ENCODE measurements at places on chromosomes 1 and 21. TPM values are rescaled to one million over a fixed set of nuclear protein-coding genes. Genes with fewer than 3 reads are reported as not detected.
A peak's percentile ranks its signal among the peaks of the same experiment; 100 is the strongest.

GRCh38 chr1:185398599-185398998 is 81.6 kb upstream of the IVNS1ABP start:
- H3K27ac ChIP-seq, result no peak overlapping the region
- no peaks in the 10 kb centered on the region for H3K27me3 ChIP-seq
- DNase-seq, result no peak

Gene ELAPOR1
- total RNA-seq, result 220 TPM

Gene CD53
- 72.6 TPM for total RNA-seq

Gene LCE1C
- total RNA-seq, result not detected

Gene THEMIS2
- total RNA-seq, result 25.6 TPM

DNA sequence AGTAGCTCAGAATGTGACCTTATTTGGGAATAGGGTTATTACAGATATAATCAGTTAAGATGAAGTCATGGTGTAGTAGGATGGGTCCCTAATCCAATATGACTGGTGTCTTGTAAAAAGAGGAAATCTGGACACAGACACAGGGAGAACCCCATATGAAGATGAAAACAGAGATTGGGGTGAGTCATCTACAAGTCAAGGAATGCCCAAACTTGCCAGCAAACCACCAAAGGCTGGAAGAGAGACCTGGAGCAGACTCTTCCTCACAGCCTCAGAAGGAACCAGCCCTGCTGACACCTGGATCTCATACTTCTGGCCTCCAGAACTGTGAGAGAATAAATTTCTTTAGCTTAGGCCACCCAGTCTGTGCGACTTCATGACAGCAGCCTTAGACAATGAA is 29.9 kb downstream of the KRTAP19-8 start:
- H3K4me1 ChIP-seq, result no peaks in the 10 kb centered on the region
- H3K27ac ChIP-seq, result no peak overlapping the region
- no peak for DNase-seq
- H3K4me3 ChIP-seq, result no peak overlapping the region
- H3K36me3 ChIP-seq, result no peaks in the 10 kb centered on the region

GRCh38 chr1:206935491-206936067 is 10.7 kb downstream of the PIGR start:
- no peaks in the 10 kb centered on the region for H3K4me1 ChIP-seq
- no peaks in the 10 kb centered on the region for H3K36me3 ChIP-seq
- H3K27me3 ChIP-seq, result no peaks in the 10 kb centered on the region
- no peak for DNase-seq

GRCh38 chr1:213049232-213049631 is 1.8 kb upstream of the RPS6KC1 start:
- no peak overlapping the region for H3K4me3 ChIP-seq
- no peaks in the 10 kb centered on the region for H3K36me3 ChIP-seq
- H3K27ac ChIP-seq, result no peak overlapping the region
- H3K27me3 ChIP-seq, result peaks cover 11% of the 10 kb centered on the region
- DNase-seq, result no peak

- no peak overlapping the region for H3K27ac ChIP-seq
- H3K4me1 ChIP-seq, result no peaks in the 10 kb centered on the region
- no peak for DNase-seq
- H3K4me3 ChIP-seq, result no peak overlapping the region
These were observed 93.8 kb downstream of the PLPPR5 start for GRCh38 chr1:98910827-98911226.

- H3K27me3 ChIP-seq, result no peaks in the 10 kb centered on the region
- no peak for DNase-seq
- no peaks in the 10 kb centered on the region for H3K4me1 ChIP-seq
- no peak overlapping the region for H3K4me3 ChIP-seq
These were observed 27.9 kb downstream of the RGS18 start for GRCh38 chr1:192186197-192186596.

DNA sequence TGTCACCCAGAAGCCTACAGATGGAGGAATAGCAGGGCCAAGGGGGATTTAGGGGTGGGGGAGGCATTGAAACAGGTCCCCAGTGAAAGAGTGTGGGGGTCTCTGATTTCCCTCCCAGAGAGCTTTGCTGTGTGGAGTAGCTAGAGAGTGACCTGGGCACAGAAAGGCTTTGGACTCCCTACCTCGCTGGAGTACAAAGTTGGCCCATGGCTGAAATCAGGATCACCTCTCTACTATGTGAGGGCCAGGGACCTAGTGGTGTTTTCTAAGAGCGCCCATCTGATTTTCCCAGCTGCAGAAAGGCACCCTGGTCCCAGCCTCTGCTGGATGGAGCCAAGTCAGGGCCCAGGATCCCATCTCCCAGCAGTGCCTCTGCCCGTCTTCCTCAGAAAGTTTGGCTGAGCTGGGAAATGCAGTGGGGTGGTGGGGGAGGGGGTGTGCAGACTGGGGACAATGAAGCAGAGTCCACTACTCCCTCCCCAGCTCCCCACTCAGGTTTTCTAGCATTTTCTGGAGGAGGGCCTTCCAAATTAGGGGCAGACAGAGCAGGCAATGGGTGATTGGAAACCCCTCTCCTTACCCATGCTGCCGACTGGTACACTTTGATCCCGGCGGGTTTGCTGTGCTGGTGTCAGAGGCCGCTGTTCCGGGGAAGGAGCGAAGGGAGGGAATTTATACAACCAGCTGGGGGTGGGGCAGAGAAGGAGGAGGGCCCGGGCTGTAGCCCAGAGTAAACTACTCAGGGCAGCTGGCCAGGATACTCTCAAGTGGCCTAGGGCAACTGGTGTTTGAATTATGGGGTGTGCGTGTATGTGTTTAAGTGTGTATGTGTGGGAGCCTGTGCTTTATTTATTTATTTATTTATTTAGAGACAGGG is at the start of gene SELENBP1:
SELENBP1 (minus strand) TSS at position 648 of the 877 bp plus-strand sequence; CDS start at position 584, 64 bp downstream.
- H3K4me3 ChIP-seq, result peak within 1 kb of the TSS; percentile 52
- DNase-seq, result peak; percentile 90
- peaks cover 9% of the 10 kb centered on the region for H3K4me1 ChIP-seq
- H3K27me3 ChIP-seq, result no peaks in the 10 kb centered on the region
- no peaks in the 10 kb centered on the region for H3K36me3 ChIP-seq
- H3K27ac ChIP-seq, result peak within 1 kb of the TSS; percentile 73

DNA sequence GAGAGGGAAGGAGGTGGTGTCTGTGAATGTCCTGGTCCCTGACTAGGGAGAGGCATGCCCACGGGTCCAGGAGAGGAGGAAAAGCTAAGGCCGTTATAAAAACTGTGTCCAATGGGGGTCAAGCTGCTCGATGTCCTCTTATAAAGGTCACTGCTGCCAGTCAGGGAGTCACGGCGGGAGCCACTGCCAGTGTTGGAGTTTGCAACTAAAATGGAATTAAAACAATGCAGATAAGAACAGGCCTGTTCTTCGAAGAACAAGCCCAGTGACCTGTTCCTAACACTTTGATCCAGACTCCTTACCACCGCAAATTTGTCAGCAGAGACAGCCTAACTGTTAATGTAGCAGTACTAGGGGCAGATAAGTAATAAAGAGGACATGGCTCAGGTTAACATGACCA is 56.1 kb upstream of the SDC3 start:
- no peak overlapping the region for H3K27ac ChIP-seq
- H3K4me1 ChIP-seq, result no peaks in the 10 kb centered on the region
- H3K27me3 ChIP-seq, result no peaks in the 10 kb centered on the region

- H3K36me3 ChIP-seq, result no peaks in the 10 kb centered on the region
- DNase-seq, result no peak
- no peaks in the 10 kb centered on the region for H3K27me3 ChIP-seq
These were observed 125.5 kb upstream of the CHRM3 start for GRCh38 chr1:239260842-239261241.

Gene HCRTR1
- total RNA-seq, result not detected

- H3K27ac ChIP-seq, result no peak overlapping the region
- H3K4me3 ChIP-seq, result no peak overlapping the region
- no peaks in the 10 kb centered on the region for H3K36me3 ChIP-seq
- H3K27me3 ChIP-seq, result no peaks in the 10 kb centered on the region
These were observed 49.1 kb upstream of the ZNF648 start for GRCh38 chr1:182110635-182111034.

Gene CFHR3
- total RNA-seq, result not detected

- no peak overlapping the region for H3K4me3 ChIP-seq
- DNase-seq, result no peak
- H3K4me1 ChIP-seq, result no peaks in the 10 kb centered on the region
- H3K27me3 ChIP-seq, result peaks cover 12% of the 10 kb centered on the region
- no peaks in the 10 kb centered on the region for H3K36me3 ChIP-seq
These were observed 2.1 kb upstream of the TDRD5 start for GRCh38 chr1:179589509-179589908.

DNA sequence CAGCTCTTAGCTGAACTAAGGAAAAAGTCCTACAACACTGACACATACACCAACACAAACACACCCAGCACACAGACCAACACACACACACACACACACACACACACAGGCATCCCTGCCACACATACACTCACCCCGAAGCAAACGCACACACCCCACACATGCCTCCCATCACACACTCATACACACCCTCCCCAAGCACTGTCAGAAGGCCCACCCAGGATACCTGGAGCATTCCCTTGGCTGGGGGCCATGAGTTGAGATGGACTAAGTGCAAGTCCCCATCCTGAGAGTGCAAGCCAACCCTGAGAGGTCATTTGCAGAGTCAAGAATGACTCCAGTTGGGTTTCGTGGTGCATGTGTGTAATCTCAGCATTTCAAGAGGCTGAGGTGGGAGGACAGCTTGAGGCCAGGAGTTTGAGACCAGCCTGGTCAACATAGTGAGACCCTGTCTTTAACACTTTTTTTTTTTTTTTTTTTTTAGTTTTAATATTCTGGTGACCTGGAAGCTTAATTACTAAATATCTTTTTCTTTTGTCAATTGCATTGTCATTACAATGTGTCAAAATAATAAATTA is 117.3 kb downstream of the RHOU start:
- DNase-seq, result no peak
- no peaks in the 10 kb centered on the region for H3K27me3 ChIP-seq
- no peaks in the 10 kb centered on the region for H3K4me1 ChIP-seq
- H3K27ac ChIP-seq, result no peak overlapping the region

GRCh38 chr1:232493869-232494268 is 136.1 kb downstream of the SIPA1L2 start:
- H3K4me3 ChIP-seq, result no peak overlapping the region
- no peak overlapping the region for H3K27ac ChIP-seq
- no peaks in the 10 kb centered on the region for H3K36me3 ChIP-seq
- no peaks in the 10 kb centered on the region for H3K4me1 ChIP-seq
- no peak for DNase-seq

DNA sequence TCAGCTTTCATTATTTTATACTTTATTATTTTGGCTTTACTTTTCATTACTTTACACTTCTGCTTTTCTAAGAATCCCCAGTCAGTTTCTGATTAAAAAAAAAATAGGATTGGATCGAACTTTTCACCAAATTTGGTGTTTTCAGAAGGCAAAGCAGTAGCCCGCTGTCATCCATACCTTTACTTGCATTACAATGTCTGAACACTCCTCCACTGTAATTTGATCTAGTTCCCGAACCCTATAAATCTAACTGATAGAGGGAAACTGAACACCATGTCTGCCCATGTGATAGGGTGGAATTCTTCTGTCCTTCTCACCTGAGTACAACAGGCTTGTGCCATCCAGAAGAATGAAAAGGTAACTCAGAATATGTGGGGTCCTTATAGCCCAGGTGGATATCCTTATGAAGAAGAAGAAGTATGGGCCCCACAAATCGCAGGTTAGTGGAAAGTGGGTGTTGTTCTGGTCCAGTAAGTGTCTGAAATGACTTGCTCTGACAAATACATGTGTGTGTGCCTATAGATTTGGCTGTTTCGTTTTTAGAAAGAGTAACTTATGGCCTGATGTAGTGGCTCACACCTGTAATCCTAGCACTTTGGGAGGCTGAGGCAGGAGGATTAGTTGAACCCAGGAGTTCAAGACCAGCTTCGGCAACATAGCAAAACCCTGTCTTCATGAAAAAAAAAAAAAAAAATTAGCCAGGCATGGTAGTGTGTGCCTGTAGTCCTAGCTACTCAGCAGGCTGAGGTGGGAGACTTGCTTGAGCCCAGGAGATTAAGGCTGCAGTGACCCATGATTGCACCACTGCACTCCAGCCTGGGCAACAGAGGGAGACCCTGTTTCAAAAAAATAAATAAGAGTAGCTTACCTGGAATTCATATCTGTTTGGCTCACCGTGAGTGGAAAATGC is 26.6 kb upstream of the CDC14A start:
- no peak overlapping the region for H3K27ac ChIP-seq
- H3K36me3 ChIP-seq, result no peaks in the 10 kb centered on the region

Gene DHRS3
- total RNA-seq, result 109 TPM

GRCh38 chr1:47938520-47938919 is 58.7 kb downstream of the TRABD2B start:
- H3K36me3 ChIP-seq, result no peaks in the 10 kb centered on the region
- no peaks in the 10 kb centered on the region for H3K27me3 ChIP-seq
- H3K4me3 ChIP-seq, result no peak overlapping the region
- H3K27ac ChIP-seq, result no peak overlapping the region
- no peaks in the 10 kb centered on the region for H3K4me1 ChIP-seq

DNA sequence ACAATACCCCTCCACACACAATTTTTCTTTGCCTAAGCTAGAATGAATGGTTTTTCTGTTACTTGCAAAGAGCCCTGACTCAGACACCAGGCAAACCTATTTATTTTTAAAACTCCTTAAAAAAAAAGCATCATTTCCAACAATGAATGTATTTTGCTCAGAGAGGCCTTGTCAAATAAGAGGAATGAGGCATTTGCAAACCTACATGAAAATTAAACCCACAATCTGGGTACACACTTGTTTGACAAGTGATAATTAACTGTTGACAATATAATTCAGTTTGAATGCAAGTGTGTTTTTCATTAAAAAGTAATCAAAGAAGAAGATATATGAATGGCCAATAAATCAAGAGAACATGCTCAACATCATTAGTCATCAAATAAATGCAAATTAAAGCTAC is 339.5 kb downstream of the PTPRU start:
- H3K27me3 ChIP-seq, result peaks cover 17% of the 10 kb centered on the region
- no peak overlapping the region for H3K27ac ChIP-seq
- H3K4me1 ChIP-seq, result no peaks in the 10 kb centered on the region
- H3K36me3 ChIP-seq, result no peaks in the 10 kb centered on the region

Gene S100A5
- not detected for total RNA-seq

- no peaks in the 10 kb centered on the region for H3K4me1 ChIP-seq
- H3K4me3 ChIP-seq, result no peak overlapping the region
- H3K27me3 ChIP-seq, result peaks cover 5% of the 10 kb centered on the region
- H3K36me3 ChIP-seq, result no peaks in the 10 kb centered on the region
- DNase-seq, result no peak
These were observed 62.5 kb downstream of the SCCPDH start for GRCh38 chr1:246786606-246787238.

Gene CLCA4
- total RNA-seq, result 15.1 TPM

GRCh38 chr21:31326522-31327242 is 17.4 kb downstream of the TIAM1 start:
- no peak overlapping the region for H3K4me3 ChIP-seq
- H3K4me1 ChIP-seq, result no peaks in the 10 kb centered on the region
- DNase-seq, result no peak
- no peaks in the 10 kb centered on the region for H3K36me3 ChIP-seq
- no peak overlapping the region for H3K27ac ChIP-seq

Gene PRAMEF27
- total RNA-seq, result not detected

- no peak overlapping the region for H3K4me3 ChIP-seq
- no peak for DNase-seq
- no peaks in the 10 kb centered on the region for H3K4me1 ChIP-seq
- no peak overlapping the region for H3K27ac ChIP-seq
- no peaks in the 10 kb centered on the region for H3K36me3 ChIP-seq
These were observed 6.2 kb downstream of the PROX1 start for GRCh38 chr1:213993929-213994328.
